ENCODE measurements at places on chromosomes 1 and 21.

GRCh38 chr1:14516974-14517840, 81.3 kb upstream of the KAZN start:
- DNase-seq: peak; percentile 48

- no peak for DNase-seq
These were observed 592.3 kb upstream of the ADGRL2 start for GRCh38 chr1:81208441-81208840.

DNA sequence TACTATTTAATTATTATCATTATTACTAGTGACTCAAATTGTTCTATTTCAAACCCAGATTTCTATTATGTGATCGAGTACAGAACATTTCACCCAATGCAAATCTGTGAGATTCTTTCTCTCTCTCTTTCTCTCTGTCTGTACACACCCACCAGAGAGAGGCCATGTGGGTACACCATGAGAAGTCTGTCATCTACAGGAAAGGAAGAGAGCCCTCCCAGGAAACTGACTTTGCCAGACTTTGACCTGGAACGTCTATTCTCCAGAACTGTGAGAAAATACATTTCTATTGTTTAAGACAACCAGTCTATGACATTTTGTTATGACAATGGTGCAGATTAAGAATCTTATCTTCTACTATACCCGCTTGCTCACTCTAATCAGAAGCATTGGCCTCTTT, 1091.6 kb downstream of the TTLL7 start:
- no peak for DNase-seq

DNA sequence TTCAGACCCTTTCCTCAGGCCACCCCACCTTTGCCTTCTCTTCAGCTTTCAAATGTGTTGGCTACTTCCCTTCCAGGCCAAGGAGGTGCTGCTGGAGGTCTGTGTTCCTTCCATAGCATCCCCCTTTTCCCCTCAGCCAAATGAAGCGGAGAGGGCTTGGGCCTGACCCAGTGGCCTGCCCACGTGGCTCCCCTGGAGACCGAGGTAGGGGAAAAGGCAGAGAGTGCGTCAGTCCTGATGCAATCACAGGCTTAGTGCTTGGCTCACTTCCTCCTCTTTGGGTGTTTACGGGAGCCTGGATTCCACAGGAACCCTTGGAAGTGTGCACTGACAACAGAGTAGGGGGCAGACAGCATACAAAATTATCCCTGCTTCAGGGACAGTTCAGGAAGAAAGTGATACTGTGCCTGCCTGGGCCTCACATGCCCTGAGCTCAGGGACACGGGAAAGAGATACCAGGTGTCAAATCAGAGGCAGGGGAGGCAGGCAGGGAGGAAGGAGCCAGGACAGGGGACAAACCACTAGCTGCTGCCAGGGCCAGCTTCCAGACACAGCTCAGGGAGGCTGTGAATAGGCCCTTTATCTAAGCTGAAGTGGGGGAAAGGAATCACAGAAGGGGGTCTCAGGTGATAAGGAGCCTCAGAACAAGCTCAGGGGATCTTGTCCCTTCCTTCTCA, 16.6 kb upstream of the PTP4A2 start:
- peak; percentile 92 for DNase-seq

- no peak for DNase-seq
These were observed 29.9 kb upstream of the PUM1 start for GRCh38 chr1:31095298-31095981.

- DNase-seq: peak; percentile 22
These were observed 997 bp downstream of the IFNAR2 start for GRCh38 chr21:33230545-33231324.

DNA sequence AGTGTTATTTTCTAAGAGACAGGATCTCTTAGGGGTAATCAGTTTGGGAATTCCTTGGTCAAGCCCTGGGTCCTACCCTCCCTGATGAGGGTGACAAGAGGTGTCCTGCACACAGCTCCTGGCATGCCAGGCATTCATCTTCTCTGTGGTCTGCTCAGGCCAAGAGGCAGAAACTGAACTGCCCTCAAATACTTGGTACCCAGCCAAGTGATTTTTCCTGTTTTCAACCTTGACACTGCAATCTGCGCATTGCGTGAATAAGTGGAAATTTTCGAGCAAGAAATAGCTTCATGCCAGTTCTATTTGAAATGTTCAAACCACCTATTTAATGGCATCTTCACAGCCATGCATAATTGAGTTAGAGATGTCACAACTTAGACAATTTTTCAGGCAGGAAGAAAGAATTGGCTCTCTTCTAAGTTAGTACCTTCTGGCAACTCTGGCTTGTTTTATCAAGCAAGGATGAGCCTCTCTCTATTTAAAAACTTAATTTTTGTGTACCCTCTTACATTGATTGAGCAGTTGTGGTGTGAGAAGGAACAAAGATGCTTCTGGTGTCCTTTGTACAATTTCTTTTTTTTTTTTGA, 27.0 kb downstream of the DNM3 start:
- no peak for DNase-seq

DNA sequence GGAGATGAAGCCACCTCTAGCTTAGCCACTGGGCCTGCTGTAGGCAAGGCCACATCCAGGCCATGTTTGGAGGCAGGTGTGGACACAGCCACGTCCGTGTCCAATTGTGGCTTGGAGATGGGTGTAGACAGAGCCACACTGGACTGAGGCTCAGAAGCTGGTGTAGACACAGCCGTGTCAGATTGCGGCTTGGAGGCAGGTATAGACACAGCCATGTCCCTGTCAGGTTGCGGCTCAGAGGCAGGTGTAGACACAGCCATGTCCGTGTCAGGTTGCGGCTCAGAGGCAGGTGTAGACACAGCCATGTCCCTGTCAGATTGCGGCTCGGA, 2.2 kb downstream of the PERM1 start:
- DNase-seq: no peak

GRCh38 chr1:232851532-232851931, 46.3 kb downstream of the MAP10 start:
- DNase-seq: no peak

DNA sequence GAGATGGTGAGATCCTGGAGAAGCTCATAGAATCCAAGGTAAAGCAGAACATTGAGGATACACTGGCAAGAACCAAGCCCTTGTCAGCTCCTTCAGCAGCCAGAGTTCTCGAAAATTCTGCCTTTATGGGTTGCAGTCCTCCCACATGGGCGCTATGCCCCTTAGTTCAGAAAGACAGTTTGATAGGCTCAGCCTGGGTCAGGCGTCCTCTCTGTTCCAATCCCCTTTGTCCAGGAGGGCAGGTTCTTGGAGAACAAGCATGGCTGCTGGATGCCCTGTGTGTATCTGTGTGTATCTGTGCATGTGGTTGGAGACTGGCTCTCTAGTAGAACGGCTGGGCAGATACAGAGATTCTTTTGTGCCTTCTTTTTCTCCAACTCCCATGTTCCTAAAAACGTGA, 8.0 kb upstream of the NBL1 start:
- no peak for DNase-seq

- DNase-seq: no peak
These were observed 31.6 kb upstream of the PAX7 start for GRCh38 chr1:18599086-18599485.

DNA sequence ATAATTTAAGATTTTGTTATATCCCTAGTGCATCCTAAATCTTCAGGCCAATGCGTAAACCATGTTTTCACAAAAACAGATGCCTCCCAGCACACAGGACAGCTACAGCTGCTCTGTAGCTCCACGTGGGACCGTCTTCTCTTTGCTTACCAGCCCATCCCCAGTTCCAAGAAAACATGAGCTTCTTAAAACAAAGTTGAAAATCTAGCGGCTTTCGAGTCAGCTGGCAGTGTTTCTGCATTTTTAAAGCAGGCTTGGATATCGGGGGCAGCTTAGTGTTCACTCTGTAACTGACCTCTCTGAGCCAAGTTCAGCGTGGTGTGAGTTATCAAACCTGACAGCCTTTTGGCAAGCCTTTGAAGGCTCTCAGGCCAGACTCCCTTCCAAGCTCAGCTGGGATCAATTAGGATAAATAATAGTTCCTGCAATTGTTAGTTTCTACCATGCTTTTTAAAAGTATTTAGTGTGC, 881.5 kb downstream of the LTN1 start:
- no peak for DNase-seq

GRCh38 chr1:178940068-178940765, 69.3 kb upstream of the ANGPTL1 start:
- peak; percentile 73 for DNase-seq

- no peak for DNase-seq
These were observed 472.0 kb downstream of the SMYD3 start for GRCh38 chr1:246035060-246035541.

- DNase-seq: no peak
These were observed 79.0 kb upstream of the HMGB4 start for GRCh38 chr1:33784876-33785275.

- DNase-seq: no peak
These were observed 15.8 kb upstream of the TNFRSF8 start for GRCh38 chr1:12047120-12047876.

DNA sequence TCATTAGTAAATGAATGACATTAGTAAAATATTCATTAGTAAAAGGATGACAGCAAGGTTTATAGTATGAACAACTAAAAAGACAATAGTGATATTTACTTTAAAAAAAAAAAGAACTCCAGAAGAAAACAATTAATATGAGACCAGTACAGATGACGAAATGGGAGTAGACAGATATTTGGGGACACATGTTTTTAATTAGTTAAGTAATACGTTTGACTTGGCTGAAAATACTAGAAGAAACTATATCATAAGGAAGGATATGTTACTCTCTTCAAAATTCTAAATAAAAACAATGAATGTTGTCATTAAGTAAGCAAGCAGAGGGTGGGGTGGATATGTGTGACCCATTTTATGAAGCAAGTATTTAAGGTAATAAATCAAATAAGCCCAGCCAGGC, 61.9 kb downstream of the GPATCH2 start:
- no peak for DNase-seq

GRCh38 chr1:203628201-203629015, 1.8 kb downstream of the ATP2B4 start:
- DNase-seq: peak; percentile 84

- DNase-seq: peak; percentile 66
These were observed 757.3 kb downstream of the LTN1 start for GRCh38 chr21:28235169-28235895.

DNA sequence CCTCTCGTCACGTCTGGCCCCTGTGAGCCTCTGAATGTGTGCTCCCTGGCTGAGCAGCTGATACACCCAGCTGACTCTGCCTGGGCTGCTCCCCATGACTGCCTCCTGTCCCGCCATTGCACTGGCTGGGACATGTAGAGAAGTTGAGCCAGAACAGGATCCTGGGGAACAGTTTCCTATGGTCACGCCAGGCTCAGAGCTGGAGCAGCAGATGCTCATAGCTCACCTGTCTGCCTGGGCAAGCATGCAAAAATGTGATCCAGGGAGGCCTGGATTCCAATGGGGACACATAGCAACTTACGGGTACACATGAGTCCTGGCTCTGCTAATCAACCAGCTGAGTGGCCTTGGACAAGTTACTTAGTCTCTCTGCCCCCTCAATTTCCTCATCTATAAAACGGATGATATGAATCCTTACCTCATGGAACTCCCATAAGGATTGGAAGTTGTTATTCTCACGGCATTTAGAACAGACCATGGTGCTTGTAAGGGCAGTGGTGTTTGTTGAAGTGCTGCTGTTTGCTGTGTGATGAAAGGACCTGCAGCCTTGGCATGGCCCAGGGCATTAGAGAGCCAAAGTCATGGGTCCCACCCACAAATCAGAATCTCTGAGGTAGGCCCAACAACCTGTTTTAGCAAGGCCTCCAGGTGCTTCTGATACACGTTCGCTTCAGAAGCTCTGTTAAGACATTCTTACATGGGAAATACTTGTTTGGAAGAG, 150.3 kb upstream of the VANGL1 start:
- DNase-seq: no peak

DNA sequence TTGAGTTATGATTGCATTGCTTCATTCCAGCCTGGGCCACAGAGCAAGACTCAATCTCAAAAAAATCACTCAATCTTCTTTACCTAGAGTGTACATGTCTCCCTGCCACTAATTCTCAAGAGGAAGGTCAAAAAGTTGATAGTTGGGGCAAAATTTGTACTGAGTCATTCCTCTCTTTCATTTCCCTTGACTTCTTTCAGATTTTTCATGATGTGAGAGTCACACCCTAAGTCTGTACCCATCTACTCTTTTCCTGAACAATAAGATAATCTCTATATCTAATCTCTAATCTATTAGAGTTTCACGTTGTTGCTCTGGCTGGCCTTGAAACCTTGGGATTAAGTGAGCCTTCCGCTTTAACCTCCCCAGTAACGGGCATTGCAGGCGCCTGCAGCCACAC, 1.1 kb upstream of the BRDT start:
- DNase-seq: no peak

- DNase-seq: no peak
These were observed 378.0 kb upstream of the VAMP3 start for GRCh38 chr1:7393136-7393535.

- no peak for DNase-seq
These were observed 12.6 kb downstream of the RIMKLA start for GRCh38 chr1:42392967-42393848.

DNA sequence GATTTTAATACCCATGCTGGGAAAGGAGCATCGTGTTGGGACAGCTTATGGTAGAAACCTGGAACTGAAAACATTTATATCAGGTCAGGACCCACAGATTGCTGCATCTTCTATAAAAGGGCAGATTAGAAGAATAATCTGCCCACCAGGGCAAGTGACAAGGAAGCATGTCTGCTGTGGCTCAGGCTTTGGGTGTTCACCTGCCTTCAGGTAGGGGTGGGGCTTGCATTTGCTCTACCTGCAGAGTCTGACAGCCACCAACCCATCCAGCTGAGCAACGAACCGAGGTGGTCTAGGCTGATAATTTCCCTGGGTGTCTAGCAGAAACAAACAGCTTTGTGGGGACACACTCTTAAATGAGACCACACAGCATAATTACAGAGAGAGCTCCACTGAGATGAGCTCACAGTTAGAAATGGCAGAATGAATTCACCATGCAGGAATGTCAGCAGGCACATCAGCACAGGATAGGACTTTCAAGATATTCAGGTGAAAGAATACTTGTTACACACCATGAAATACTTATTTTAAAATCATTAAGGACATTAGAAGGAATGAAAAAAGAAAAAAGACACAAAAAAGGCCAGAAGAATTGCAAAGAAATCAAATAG, 36.1 kb upstream of the B3GALT5 start:
- DNase-seq: no peak

DNA sequence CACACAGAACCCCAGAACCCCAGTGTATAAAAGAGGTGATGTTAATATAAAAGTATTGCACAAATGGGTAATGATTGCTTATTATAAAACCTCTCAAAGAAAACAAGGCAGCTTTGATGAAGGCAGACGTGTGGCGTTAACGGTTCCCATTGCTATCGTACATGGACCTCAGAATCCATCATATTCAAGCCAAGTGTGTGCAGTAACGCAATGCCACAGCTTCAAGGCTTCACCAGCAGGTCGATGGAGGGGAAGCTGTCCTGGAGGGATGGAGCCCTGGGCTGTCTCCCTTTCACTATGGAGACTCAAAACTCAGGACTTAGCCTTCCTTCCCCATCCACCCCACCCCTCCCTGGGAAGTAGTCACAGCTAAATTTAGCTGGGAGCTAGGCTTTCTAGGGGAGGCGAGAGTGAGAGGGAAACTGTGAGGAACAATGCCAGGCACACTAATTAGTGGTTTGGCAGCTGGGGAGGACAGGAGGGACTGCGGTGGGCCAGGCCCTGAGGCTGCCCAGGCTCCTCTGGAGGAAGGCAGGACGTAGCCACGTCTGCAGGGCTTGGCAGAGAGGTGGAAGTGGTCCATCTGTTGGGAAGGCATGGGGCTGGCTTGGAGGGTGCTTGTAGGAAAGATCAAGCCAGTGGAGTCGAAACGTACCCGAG, 121.2 kb downstream of the HMGB4 start:
- peak; percentile 67 for DNase-seq

GRCh38 chr1:224704107-224704735, 88.1 kb downstream of the CNIH3 start:
- no peak for DNase-seq

- no peak for DNase-seq
These were observed 75.7 kb downstream of the AXDND1 start for GRCh38 chr1:179441501-179441900.

- no peak for DNase-seq
These were observed 3.8 kb downstream of the OR10K2 start for GRCh38 chr1:158422212-158422611.

All from tibial artery (tissue), 4 donors.